HepG2 (cell line): ENCODE measurements at places on chromosomes 3 and 15. TPM values are rescaled to one million over a fixed set of nuclear protein-coding genes. Genes with fewer than 3 reads are reported as not detected.

COL6A5 gene
- not detected in 2 replicates for total RNA-seq

CACNA2D3 gene
- not detected in 2 replicates for total RNA-seq

DUOX2 gene
- total RNA-seq: not detected in 2 replicates

SKOR1 gene
- 0.09 and 0.10 TPM in 2 replicates for total RNA-seq

GOLGA8J gene
- not detected in 2 replicates for total RNA-seq

ALPK3 gene
- 0.03 and 0.04 TPM in 2 replicates for total RNA-seq

CHRM5 gene
- not detected in 2 replicates for total RNA-seq

CIB1 gene
- total RNA-seq: 38.7 and 52.4 TPM in 2 replicates

FGD5 gene
- not detected in 2 replicates for total RNA-seq

REC114 gene
- total RNA-seq: not detected in 2 replicates

BLM gene
- 11.8 and 17.4 TPM in 2 replicates for total RNA-seq

HIGD2B gene
- not detected in 2 replicates for total RNA-seq

IQSEC1 gene
- total RNA-seq: 17.4 and 24.2 TPM in 2 replicates

CACNA1D gene
- total RNA-seq: 0.38 and 0.45 TPM in 2 replicates

- DNase-seq: no peak
Measured at GRCh38 chr3:52237006-52237656, 1.8 kb downstream of the TWF2 start.

GRCh38 chr3:179929091-179929529 lies 107.6 kb downstream of the PEX5L start:
- DNase-seq: peak; percentile 35

GRCh38 chr3:159346271-159346903 lies 544.5 kb downstream of the MFSD1 start:
- DNase-seq: no peak

- peak; percentile 2 for DNase-seq
Measured at GRCh38 chr3:32041316-32041715, 59.8 kb downstream of the ZNF860 start.

DNA sequence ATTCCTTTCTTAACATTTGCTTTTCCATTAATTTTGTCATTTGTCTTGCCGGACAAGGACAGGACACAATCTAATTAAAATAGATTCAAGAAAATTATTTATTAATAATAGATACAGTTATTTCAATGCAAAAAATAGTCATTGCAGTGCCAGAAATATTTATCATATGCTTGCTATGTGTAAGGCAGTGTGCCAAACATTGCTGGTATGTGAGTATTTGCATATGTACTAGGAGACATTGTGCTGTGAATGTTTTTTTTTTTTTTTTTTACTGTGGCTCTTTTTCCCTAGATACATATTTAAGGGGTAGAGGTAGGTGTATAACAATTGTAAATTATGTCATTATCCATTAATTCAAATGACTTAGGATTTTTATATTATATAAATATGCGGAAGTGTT lies 23.3 kb downstream of the SPRED1 start:
- no peak for DNase-seq

- DNase-seq: no peak
Measured at GRCh38 chr3:15470849-15471248, 43.5 kb downstream of the EAF1 start.

DNA sequence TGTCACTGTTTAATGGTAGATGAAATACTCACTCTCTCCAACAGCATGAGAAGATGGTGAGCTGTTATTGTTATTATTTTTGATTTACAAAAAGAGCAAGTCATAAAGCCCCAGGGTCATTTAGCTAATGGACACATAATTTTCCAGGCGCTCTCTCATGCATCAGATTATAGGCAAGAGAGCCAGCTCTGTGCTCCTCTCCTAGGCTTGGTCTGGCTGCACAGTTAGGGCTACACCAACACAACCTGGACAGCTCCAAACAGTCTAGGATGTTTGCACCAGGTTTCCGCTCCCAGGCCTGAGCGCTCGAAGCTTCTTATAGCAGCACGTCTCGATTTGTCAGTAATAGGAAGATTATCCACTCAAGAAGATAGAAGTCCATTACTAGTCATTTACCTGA lies 123.7 kb downstream of the FAM43A start:
- DNase-seq: no peak

GRCh38 chr15:61871926-61872522 lies 188.2 kb downstream of the VPS13C start:
- peak; percentile 13 for DNase-seq

DNA sequence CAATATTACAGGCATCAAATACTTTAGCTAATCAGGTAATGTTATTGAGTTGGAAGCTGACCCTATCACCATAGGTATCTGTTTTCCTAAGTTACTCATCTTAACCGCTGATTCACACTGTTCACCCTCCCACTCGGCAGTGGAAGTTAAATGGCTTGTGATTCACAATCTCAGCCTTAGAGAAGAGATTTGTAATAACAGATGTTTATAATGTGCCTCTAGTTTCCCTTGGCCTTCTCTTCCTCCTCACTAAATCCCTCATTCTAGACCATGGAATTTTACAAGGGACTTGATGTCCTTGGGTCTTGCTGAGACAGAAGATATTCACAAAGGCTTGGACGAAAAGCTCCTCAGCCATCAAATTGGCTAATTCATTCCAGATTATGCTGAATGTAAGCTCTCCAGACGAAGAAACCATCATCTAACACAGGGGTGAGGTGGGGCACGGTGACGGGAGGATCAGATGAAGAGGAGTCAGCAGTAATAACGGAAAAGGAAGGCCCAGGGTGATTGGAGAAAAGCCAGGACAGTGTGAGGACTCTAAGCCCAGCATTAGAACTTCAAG lies 931.7 kb downstream of the MCTP2 start:
- no peak for DNase-seq

DNA sequence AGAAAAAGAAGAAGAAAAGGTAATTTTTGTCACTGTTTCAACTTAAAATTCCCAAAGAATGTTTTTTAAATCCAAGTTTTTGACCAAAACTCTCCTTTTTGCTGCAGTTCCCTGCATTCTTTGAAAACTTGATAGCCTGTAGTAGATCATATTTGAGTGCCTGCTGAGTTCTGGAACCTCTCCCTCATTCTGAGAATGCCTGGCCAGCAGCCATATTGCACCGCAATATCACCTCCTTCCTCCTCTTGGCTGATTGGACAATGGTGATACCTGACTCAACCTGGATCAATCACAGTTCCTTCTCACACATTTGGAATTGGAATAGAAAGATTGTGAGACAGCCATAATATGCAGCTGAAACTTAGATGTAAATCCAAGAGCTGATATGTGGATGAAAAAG lies 97.6 kb upstream of the GAP43 start:
- no peak for DNase-seq

GRCh38 chr3:136604961-136605360 lies 147.2 kb downstream of the STAG1 start:
- DNase-seq: no peak

DNA sequence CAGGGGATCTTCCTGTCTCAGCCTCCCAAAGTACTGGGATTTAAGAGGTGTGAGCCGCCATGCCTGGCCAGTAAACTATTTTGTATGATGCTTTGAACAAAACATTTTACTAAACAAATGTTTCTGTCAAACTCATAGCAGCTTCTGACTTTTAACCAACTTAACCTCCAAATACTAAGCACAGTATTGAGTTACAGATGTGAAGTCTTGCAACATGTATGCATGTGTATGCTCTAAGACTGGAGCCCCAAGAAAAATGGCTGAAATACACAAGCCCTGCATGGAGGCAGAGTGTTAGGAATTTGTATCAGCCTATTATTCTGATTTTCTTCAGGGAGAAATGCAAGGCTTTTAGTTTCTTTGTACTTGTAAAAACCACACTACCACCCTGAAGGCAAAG lies 137.1 kb downstream of the CBLB start:
- DNase-seq: no peak

- DNase-seq: no peak
Measured at GRCh38 chr15:31023841-31024240, 32.4 kb upstream of the MTMR10 start.

DNA sequence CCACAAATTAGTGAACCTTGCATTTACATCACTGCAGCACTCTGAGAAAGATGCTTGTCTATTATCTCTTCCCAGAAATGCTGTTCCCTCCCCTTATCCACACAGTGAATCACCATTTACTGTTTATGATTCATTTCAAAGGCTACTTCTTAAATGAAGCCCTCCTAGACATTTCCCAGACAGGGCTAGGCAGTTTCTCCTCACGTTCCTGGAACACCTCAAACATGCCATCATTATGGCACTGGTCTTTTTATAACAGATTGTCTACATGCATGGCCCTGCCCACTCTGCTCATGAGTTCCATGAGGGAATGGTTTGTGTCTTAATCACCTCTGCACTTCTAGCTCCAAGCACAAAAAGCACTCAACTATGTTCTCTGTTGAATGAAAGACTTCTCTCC lies 32.2 kb upstream of the TM2D3 start:
- no peak for DNase-seq

- DNase-seq: no peak
Measured at GRCh38 chr3:196636369-196637349, 2.8 kb upstream of the NRROS start.

DNA sequence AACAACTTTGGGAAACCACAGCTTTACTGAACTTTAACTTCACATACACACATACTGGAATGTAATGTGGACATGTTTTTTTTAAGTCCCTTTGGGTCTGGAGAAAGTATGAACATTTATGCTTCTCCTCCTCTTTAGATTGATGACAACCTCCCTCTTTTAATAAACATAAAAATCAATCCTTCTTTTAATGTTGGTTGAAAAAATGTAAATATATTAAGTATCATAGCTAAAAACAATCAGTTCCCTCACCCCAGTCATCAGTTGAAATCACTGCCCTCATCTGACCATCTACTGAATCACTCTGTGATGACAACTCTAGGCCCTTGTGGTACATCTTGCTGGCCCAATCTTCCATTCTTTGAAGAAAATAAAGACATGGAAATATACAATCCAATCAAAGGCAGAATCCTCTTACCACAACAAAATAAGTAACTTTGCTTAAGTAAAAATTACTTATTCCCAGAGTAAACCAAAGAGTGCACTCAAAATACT lies 6.4 kb downstream of the AAGAB start:
- no peak for DNase-seq

DNA sequence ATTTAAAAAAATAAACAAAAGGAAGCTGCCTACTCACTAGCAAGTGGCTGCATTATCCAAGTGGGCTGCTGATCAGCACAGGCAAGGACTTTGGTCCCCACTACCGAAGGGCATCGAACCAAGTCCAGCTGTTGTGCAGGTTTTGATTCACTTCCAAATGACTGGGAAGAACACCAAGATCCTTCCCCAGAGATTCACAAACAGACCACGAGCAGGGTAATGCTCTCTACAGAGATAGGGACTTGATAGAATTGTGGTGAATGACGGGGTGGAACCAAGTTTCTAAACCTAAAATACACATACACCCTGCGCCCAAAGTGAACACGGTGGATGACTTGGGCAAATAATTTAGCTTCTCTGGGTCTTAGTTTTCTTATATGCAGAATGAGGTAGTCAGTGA lies 203.7 kb upstream of the ICE2 start:
- DNase-seq: no peak

- no peak for DNase-seq
Measured at GRCh38 chr3:148330542-148330941, 367.2 kb upstream of the AGTR1 start.

DNA sequence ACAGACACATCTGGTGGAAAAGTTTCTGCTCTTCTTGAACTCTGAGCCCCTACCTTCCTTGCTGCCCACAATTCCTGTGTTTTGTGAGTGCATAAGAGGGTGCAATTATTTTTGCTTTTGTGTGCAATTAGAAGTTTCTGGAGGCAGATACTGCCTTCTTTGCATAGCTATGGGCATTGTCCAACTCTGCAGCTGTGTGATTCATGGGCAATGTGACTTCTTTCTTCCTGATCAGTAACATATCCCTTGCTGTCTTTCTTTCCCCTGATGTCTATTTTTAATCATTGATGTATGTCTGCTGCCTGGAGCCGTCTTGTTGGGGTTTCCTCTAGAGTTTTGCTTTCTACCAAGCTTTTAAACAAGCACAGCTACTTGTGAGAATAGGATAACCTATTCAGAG lies 321.6 kb upstream of the CHRM5 start:
- no peak for DNase-seq

DNA sequence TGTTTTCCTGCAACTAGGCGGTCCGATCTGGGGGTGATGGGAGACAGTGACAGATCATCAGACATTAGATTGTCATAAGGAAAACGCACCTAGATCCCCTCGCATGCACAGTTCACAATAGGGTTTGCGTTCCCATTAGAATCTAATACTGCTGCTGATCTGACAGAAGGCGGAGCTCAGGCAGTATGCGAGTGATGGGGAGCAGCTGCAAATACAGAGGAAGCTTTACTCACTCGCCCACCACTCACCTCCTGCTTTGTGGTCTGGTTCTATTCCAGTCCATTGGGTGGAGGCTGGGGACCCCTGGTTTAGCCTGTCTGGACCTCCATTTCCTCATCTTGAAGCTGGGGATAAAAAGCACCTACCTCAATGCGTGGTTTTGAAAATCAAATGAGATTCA lies 437.5 kb upstream of the PROK2 start:
- DNase-seq: no peak

GRCh38 chr3:23738944-23739343 lies 66.8 kb upstream of the UBE2E1 start:
- no peak for DNase-seq

- DNase-seq: no peak
Measured at GRCh38 chr3:188861842-188862744, 309.7 kb upstream of the TPRG1 start.

DNA sequence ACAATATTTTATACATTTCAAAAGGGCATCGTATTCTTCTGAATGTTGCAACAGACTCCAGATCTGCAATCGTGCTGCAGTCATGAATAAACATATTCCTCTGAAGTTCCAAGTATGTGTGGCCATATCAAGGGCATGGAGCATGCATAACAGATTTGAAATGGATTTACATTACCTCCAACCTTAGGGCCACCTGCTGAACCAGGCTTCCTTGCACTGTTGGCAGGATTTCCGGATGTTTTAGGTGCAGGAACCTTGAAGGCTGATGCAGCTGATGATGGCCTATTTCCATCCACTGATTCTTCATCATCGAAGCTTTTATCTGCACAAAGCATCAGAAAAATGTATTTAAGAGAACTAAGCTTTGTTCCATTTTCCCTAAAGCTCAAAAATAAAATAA lies 73.5 kb downstream of the CLASP2 start:
- no peak for DNase-seq

- peak; percentile 83 for DNase-seq
Measured at GRCh38 chr3:170356596-170357175, 829 bp upstream of the SKIL start.

- DNase-seq: no peak
Measured at GRCh38 chr3:149090907-149091306, 4.6 kb upstream of the HLTF start.

DNA sequence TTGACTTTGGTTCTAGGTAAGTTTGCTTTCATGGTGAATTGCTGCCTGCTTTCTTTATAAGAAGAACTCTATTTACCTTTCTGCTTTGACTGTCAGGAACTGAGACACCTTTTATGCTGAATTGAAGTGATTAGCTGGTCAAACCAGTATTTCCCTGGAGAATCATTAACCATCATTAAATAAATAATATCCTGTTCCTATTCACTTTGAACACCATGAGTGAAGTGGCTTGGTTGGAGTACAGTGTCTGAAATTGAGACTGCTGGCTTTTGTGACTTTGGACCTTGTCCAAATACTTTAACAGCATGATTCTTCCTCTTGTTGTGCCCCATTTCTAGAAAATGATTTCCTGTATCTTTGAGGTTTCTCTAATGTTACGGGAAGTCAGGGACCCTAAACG lies 5.6 kb upstream of the TMEM62 start:
- peak; percentile 69 for DNase-seq
